ENCODE measurements at places on chromosomes 7 and 10. TPM values are rescaled to one million over a fixed set of nuclear protein-coding genes. Genes with fewer than 3 reads are reported as not detected.

GRCh38 chr10:76641215-76641614 lies 996.4 kb downstream of the KCNMA1 start:
- no peak for DNase-seq

DNA sequence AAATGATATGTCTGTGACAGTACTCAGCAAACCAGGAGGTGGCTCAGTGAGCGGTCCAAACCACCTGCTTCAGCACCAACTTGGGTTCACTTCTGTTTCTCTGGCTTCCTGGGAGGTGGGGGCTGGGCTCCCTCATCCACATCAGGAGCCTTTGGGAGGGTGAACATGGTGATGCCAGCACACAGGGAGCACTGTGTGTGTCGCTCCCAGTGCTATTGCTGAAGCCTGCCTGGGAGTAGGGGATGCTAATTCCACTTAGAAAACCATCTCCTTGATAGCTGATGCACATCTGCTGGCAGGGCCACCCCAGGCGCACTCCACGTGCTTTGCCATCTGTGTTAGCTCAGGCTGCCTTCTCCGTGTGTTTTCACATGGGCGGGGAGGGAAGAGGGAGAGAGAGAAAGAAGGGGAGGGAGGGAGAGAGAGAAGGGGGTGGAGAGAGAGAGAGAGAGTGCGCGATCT lies 58.0 kb downstream of the RAMP3 start:
- DNase-seq = no peak

- no peak for DNase-seq
Measured at GRCh38 chr10:103715430-103715829, 139.9 kb downstream of the SH3PXD2A start.

The EBF3 gene
- not detected for total RNA-seq

DNA sequence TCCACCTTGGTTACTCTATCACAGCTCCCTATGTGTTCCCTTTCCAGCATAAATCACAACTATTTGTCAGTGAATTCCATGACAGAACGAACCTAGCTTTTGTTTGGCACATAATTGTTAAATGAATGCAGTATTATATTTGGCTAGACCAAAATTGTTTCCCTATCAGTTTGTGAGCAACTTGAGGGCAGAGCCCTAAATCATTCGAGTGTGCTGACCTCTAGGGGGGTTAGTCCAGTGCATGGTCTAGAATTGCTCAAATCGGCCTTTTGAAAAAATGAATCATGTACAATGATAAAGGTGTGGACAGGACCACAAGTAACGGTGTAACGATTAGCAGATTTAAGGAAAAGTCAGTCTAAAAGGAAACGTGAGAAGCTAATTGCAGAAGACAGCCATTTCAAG lies 475 bp upstream of the NRBF2 start:
- no peak for DNase-seq

GRCh38 chr10:126408953-126409641 lies 20.8 kb upstream of the ADAM12 start:
- DNase-seq = no peak

DNA sequence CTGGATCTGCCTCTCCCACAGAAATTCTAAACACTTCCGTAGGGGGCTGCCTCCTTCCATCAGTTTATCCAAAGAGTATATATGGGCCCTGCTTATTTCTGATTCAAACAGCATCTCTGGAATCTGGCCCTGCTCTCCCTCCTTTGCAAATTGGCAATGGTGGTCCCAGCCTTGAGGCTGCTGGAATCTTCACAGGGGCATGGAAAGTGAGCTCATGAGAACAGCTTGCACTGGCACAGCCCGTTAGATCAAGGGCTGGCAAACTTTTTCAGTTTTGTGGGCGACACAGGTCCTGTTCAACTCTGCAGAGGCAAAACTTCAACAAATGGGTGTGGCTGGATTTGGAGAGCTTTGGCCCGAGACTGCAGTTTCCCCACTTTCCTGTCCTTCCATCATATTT lies 526.9 kb downstream of the KCNMA1 start:
- DNase-seq = no peak

The PLXNA4 gene
- total RNA-seq = 0.18 TPM

DNA sequence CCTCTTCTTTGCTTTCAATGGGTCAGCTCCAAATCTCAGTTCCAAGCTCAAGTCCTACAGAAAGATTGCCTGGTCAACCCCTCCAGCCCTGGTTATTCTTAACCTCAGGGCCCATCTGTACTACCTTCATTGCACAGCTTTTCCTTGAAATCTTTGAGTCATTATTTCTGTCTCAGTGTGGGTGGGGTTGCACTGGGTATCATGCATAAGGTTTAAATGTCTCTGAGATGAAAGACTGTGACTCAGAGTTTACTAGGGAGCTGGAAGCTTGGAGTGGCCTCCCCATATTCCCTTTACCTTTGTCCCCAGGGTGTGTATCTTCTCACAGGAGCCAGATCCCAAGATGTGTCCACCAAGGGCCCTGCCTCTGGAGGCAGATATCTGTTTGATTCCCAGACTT lies 3.3 kb upstream of the OR6V1 start:
- DNase-seq = peak; percentile 21

GRCh38 chr7:139825666-139826290 lies 3.3 kb upstream of the TBXAS1 start:
- DNase-seq = no peak

DNA sequence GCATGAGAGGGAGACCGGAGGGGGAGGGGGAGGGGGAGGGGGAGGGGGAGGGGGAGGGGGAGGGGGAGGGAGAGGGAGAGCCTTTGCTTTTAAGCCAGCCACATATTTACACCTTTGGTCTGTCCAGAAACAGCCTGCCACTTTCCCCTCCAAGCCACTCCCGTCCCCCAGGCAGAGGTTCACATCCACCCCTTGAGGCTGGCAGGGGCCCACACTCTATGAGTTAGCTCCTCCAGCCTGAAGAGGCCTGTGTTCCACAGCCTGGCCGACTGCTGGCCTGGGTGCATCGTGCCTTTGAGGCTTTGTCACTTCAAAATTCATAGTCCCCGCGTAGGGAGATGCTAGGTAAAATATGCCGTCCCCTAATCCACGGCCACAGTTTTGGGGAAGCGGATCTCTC lies 16.5 kb downstream of the ADAMTS14 start:
- no peak for DNase-seq

DNA sequence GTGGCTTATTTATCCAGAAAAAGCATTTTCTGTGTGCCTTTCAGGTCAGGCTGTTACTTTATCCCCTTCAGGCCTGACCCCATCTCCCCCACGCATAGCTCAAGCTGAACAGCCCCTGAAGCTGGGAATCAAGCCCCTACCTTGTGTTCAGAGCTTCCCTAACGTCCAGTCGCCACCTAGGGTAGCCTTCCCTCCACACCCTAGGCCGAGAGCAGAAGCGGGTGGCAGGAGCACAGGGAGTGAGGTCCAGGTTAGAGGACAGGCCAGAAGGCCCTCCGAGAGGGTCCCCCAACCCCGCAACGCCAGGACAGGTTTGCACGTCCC lies 479 bp upstream of the SEMA4G start:
- DNase-seq = no peak

The HOXA10 gene
- total RNA-seq = not detected

The UCMA gene
- not detected for total RNA-seq

- DNase-seq = no peak
Measured at GRCh38 chr10:92697663-92698511, 8.1 kb downstream of the HHEX start.

DNA sequence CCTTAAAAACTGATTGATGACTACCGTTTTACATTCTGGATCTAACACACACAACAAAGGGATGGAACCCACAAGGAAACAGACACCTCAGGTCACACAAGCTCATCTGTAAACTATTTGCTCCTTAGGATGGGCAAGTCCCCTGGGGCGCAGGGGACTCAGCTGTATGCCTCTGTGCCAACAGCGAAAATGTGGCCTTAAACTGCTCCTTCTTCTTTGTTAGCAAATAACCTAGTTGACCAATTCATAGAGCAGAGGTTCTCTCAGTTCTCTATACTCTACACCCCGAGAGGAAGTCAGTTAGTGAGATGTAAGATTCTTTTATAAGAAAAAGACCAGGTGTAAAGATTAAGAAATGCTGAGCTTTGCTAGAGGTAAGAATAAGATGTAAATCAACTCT lies 181.9 kb upstream of the PRSS58 start:
- DNase-seq = no peak

The ANKRD30A gene
- not detected for total RNA-seq

- DNase-seq = no peak
Measured at GRCh38 chr7:26049081-26049480, 102.9 kb upstream of the NFE2L3 start.

DNA sequence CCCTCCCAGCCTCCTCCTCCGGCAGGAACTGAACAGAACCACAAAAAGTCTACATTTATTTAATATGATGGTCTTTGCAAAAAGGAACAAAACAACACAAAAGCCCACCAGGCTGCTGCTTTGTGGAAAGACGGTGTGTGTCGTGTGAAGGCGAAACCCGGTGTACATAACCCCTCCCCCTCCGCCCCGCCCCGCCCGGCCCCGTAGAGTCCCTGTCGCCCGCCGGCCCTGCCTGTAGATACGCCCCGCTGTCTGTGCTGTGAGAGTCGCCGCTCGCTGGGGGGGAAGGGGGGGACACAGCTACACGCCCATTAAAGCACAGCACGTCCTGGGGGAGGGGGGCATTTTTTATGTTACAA lies 83.3 kb downstream of the PAX2 start:
- peak; percentile 43 for DNase-seq

The GIMAP2 gene
- total RNA-seq = 42.2 TPM

GRCh38 chr7:156055206-156055822 lies 243.1 kb upstream of the SHH start:
- no peak for DNase-seq

DNA sequence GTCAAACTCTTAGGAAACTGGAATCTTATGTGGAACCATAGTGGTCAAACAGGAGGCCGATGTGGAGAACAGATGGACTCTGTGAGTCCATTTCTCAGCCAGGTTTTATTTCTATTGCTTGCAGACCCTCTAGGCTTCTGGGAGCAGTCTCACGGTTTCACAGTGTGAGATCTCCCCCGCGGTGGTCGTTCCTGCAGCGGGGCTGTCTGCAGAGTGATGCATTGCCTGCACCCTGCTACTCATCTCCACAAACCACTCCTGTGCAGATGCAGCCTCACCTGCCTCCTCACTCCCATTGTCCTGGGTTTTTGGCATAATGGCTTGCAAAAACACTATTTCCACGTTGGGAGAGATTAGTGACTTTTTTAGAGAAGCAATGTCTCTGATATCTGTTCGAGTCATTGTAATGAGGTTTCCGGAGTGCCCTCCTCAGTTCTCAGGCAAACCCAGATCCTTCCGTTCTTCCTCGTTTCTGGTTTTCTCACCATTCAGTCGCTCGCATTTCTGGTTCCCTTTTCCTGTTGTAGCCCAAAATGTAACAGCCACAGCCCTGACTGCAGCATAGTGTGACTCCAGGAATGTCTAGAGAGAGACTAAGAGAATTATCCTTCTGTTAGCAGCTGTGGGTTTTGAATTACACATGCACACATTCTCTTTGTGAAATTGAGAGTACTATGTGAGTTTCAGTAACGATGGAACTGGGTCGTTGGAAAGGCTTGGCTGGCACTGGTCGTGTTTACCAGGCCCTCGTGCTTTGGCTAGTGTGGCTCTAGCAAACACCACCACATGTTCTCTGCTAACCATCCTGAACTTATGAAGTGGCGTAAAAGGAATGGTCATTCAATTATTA lies 30.2 kb downstream of the ACADSB start:
- DNase-seq = no peak

DNA sequence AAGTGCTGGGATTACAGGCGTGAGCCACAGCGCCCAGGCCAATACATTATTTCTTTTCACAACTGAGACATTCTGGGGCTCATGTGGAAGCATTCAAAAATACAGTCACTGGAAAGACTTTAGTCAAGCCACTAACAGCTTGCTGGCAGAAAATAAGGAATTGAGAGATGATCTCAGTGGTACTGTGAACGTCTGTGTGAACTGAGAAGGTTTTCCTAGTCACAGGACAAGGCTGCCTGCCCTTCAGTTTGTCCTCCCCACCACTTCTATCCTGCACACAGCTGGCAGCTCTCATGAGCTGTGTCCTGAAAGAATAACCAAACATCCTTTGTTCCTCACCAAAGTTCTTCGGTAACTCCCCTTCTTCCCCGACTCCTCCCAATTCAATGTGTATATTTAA lies 31.3 kb upstream of the ITGA8 start:
- DNase-seq = no peak

The SEMA3A gene
- total RNA-seq = 1.7 TPM

GRCh38 chr7:156402255-156402654 lies 238.3 kb upstream of the RNF32 start:
- no peak for DNase-seq

GRCh38 chr7:114919587-114919986 lies 2.3 kb upstream of the MDFIC start:
- no peak for DNase-seq

DNA sequence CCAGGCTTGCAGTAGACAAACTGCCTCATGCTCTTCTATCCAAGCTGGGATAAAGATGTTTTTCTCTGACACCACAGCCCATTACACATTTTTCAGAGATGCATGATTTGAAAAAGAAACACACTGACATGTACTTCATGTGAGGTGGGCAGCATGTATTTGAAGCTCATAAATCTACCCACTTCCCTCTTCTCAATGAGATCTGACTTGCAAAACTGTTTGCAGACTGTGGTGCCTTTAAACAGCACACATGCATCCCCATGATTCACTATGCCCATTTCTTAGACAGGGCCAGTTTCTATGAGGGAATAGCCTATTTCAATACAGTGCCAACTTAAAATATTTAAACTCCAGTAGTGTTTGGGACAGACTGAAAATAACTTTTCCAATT lies 109.8 kb downstream of the GLI3 start:
- DNase-seq = no peak

The TRPV5 gene
- not detected for total RNA-seq

- no peak for DNase-seq
Measured at GRCh38 chr10:106053061-106053460, 1111.4 kb downstream of the SORCS1 start.

GRCh38 chr7:133155146-133155545 lies 73.3 kb upstream of the CHCHD3 start:
- no peak for DNase-seq

- peak; percentile 51 for DNase-seq
Measured at GRCh38 chr7:45033261-45033930, 33.4 kb downstream of the CCM2 start.

The SPDYE11 gene
- not detected for total RNA-seq

- no peak for DNase-seq
Measured at GRCh38 chr7:37391791-37392672, 56.6 kb downstream of the ELMO1 start.

The JAKMIP3 gene
- total RNA-seq = 0.31 TPM

DNA sequence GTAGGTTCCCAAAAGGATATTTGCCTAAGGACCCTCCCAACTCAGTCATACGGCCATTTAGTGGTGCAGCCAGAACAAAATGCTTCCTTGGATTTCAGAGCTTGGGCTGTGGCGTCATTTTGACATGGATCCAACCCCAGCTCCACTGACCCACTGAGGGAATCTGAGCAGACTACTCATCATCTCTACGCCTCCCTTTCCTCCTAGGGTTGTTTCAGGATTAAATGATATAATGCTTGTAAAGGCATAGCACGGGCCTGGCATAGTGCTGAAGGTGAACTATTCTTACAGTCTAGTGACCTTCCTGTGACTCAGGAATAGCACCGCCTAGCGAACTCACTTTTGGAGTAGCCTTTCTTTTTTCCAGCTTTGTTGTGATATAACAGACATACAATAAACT lies 70.3 kb upstream of the LOXL4 start:
- no peak for DNase-seq

The ZYX gene
- total RNA-seq = 111 TPM

All from activated CD8-positive, alpha-beta T cell treated with anti-CD3 and anti-CD28 coated beads for 36 hours (primary cell).